ENCODE measurements at places on chromosomes 1 and 21. TPM values are rescaled to one million over a fixed set of nuclear protein-coding genes. Genes with fewer than 3 reads are reported as not detected.

GRCh38 chr1:198467907-198468306 is 72.6 kb downstream of the ATP6V1G3 start:
- DNase-seq, result no peak

The CRNN gene
- not detected for total RNA-seq

The NID1 gene
- 90.3 TPM for total RNA-seq

The GBP6 gene
- total RNA-seq, result not detected

- DNase-seq, result no peak
Measured at GRCh38 chr1:184910691-184911091, 63.6 kb downstream of the NIBAN1 start.

- no peak for DNase-seq
Measured at GRCh38 chr1:88802404-88802803, 89.0 kb downstream of the GTF2B start.

GRCh38 chr1:197567442-197567841 is 207.8 kb downstream of the DENND1B start:
- no peak for DNase-seq
